ENCODE measurements at places on chromosomes 3 and 15. TPM values are rescaled to one million over a fixed set of nuclear protein-coding genes. Genes with fewer than 3 reads are reported as not detected.

Gene SLC7A14
- 0.42 TPM for total RNA-seq

Gene LRRC3B
- total RNA-seq, result 0.31 TPM

Gene UBE2E2
- 48.8 TPM for total RNA-seq

Gene PRR20G
- not detected for total RNA-seq

Gene ANKRD63
- total RNA-seq, result not detected

Gene CLK3
- total RNA-seq, result 62.9 TPM

Gene ERICH6
- total RNA-seq, result not detected

Gene C3orf85
- not detected for total RNA-seq

Gene SSUH2
- 12.4 TPM for total RNA-seq

Gene MED12L
- 15.5 TPM for total RNA-seq

Gene TNFSF10
- not detected for total RNA-seq

Gene SERINC4
- total RNA-seq, result 0.18 TPM

Gene HGD
- not detected for total RNA-seq
